Kidney glomerular epithelial cell (primary cell): ENCODE measurements at places on chromosomes 6 and 20.

GRCh38 chr6:135209803-135210202 is 28.7 kb downstream of the MYB start:
- DNase-seq, result no peak

- DNase-seq, result no peak
These were observed 6.9 kb upstream of the PPP1R3G start for GRCh38 chr6:5078121-5078669.

GRCh38 chr6:3786141-3786540 is 34.6 kb upstream of the PXDC1 start:
- no peak for DNase-seq

- no peak for DNase-seq
These were observed 500.3 kb upstream of the PTCHD4 start for GRCh38 chr6:48611332-48611731.

DNA sequence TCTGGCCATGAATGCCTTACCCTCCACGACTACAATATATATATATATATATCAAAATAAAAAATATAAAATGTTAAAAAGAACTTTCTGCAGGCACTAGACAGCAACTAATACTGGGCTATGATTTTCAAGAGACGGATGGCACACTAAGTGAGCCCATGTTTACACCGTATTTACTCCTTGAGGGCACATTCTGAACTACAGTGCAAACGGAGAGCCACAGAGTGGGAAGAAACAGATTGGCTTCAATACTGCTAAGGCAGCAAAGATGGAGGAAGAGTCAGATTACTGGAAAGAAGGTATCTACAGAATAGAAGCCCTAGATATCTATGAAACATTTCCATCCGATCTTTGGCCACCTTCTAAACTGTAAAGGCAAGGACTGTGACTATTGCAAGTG is 330.3 kb downstream of the HTR1B start:
- no peak for DNase-seq

DNA sequence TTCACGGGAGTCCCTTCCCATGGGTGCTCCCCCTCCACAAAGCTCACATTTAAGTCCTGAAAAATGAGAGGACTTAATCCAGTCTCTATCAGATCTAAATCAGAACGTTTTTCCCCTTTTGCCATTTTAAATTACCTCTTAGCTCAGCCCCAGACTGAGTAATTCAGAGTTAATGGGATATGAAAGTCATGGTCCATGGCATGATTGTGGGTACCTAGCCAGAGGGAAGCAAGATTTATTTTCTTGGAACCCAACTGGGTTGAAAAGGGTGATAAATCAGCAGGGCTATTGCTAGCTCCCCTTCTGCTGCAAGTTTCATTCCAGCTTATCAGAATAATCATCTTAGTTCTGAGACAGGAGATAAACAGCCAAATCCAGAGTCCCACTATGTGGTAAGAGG is 320.2 kb upstream of the CHD6 start:
- no peak for DNase-seq

GRCh38 chr6:122818866-122819265 is 29.8 kb downstream of the SMPDL3A start:
- no peak for DNase-seq

GRCh38 chr20:20956513-20956931 is 149.6 kb downstream of the LINC00237 start:
- DNase-seq, result no peak
